RPMI7951 (cell line): ENCODE measurements at places on chromosomes 13 and 19. TPM values are rescaled to one million over a fixed set of nuclear protein-coding genes. Genes with fewer than 3 reads are reported as not detected.

GRCh38 chr13:49545661-49546060 lies 39.7 kb downstream of the RCBTB1 start:
- DNase-seq = no peak

DNA sequence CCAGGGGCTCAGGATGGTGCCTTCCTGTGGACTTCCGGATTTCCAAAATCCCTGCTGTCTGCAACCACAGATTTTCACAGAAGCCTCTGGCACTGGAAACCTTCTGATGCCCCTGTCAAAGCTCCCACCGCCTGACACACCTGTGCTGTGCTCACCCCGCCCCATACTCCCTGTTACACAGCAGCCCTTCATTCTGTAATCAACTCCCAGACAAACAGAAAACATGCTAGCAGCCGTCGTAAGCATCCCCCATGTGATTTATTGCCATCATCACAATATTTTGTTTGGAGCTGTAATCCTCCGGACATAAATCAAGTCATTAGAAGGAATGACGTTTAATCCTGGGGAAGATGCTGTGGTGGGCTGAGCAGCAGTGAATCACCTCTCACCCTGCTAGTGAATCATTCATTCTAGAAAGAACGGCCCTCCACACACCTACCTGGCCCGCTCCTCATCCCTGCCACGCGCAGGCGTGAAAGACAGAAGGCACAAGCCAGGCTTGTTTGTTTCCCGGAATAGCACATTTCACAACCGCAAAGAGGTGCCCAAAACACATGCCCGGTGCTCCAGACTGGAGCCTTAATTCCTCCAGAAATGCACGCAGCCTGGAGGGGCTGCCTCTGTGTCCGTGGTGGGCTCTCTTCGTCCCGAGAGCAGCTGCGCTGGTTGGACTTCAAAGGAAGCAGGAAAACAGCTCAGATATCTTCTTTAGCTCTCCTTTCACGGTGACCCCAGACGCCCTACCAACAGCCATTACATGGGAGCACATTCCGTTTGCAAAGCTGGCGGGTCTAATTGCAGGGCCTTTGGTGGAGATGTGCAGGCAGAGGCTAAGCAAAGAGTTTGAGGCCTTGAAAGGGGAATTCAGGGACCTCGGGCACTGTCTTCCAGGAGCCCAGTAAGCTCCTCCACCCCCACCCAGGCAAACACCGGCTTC lies 41.3 kb upstream of the KCTD15 start:
- DNase-seq = no peak

DNA sequence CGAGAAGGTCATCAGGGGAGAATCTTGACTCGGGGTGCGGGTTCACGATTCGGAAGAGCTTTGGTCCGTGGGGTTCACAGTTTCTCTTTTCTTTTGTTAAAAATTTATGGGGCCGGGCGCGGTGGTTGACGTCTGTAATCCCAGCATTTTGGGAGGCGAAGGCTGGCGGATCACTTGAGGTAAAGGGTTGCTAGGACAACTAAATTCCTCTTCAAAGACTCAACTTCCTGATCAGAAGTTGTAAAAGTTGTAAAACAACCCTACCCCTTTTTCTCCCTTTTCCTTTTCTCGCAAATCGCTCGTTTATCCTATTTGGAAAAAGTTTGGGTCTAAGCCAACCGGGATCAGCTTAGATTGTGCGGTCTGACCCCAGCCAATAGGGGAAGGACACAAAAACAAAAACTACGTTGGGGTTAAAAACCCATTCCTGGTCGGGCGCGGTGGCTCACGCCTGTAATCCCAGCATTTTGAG lies 673 bp downstream of the ZNF486 start:
- DNase-seq = peak; percentile 51

DNA sequence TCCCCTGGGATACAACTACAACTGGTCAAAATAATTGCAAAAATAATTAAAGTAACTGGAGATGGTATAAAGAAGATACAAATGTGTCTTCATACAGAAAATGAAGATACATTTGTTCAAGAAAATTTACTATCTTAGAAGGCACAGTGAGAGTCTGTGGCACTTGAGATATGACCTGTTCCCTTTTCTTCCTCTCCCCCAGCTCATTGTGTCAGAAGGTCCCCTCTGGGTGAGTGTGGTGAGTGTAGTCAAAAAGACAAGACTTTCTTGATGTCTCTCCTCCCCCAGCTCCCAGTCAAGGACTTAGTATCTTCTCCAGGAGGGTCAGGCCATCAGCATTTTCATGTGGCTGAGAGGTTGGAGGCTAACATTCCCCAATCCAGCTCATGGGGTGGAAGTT lies 51.7 kb downstream of the EDNRB start:
- no peak for DNase-seq

Gene FAM216B
- total RNA-seq = not detected in 2 replicates

Gene IL4I1
- total RNA-seq = 0.39 and 1.3 TPM in 2 replicates

Gene PRODH2
- not detected in 2 replicates for total RNA-seq

GRCh38 chr13:76635232-76636230 lies 250.7 kb downstream of the KCTD12 start:
- DNase-seq = no peak

DNA sequence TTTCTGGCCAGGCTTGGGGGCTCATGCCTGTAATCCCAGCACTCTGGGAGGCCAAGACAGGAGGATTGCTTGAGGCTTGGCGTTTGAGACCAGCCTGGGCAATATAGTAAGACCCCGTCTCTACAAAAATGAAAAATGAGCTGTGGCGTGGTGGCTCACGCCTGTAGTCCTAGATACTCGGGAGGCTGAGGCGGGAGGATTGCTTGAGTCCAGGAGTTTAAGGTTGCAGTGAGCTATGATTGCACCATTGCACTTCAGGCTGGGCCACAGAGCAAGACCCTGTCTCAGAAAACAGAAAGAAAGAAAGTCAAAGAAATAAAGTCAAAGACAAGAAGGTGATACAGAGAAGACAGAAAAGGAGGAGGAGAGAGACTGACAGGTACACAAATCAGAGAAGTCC lies 2.5 kb upstream of the CACNG6 start:
- DNase-seq = no peak

Gene RXFP2
- 1.1 and 1.2 TPM in 2 replicates for total RNA-seq

- DNase-seq = no peak
These were observed 10.6 kb upstream of the RAB20 start for GRCh38 chr13:110571896-110572777.

GRCh38 chr19:18065173-18065495 lies 21.6 kb downstream of the IL12RB1 start:
- no peak for DNase-seq

- DNase-seq = no peak
These were observed 2.1 kb upstream of the SIGLEC8 start for GRCh38 chr19:51460164-51460992.

DNA sequence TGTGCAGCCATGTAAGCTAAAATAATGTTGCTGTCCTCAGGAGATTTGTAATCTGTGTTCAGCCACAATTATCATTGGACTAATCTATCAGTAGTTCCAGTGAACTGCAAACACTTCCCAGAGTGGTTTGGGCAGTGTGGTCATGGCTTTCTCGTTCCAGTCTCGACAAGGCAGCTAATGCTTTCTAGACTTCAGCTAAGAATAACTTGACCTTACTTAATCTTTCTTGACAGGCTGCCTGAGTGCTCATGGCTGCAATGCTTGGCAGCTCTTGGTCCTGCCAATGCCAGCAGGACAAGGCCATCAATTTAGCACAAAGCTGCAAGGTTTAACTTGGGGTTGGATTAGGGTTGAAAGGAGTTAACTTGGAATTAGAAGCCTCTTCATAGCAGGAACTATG lies 32.8 kb downstream of the ATP12A start:
- no peak for DNase-seq

GRCh38 chr13:98842858-98843481 lies 90.5 kb upstream of the SLC15A1 start:
- peak; percentile 58 for DNase-seq

DNA sequence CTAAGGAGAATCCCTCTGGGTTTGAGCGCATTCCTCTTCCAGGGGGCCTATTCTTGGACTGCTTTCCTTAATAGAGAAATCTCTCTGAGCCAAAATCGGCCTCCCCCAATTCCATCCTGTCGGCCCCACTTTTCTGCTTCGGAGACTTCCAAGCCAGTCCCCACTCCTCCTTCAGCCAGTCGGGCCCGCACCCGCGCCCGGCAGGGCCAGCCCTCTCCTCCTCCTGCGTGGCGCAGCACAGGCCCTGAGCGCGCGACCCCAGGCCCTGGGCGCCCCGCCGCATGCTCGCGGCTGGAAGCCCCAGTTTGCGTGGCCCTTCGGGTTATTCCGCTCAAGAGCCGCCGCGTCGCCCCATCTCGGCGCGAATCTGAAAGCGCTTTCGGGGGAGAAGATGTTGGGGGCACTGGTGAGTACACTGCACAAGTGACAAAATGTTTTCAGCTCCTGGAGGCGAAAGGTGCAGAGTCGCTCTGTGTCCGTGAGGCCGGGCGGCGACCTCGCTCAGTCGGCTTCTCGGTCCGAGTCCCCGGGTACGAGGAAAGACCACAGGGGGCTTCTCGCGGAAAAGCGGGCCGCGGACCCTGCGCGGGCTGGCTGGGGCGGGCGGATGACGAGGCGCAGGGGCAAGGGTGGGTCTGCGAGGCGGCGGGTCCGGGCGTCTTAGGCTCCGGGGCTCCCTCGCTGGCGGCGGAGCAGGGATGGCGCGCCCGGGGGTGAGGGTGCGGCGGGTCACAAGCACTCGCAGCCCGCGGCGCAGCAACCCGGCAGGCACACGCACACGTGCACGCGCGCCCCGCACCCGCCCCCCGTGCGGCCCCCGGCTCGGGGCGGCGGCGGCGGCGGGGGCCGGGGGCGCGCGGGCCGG lies at the start of gene IL17D:
IL17D (plus strand) TSS at position 785 of the 865 bp plus-strand sequence. CDS start 303 bp downstream, outside the sequence.
- no peak for DNase-seq

- peak; percentile 36 for DNase-seq
These were observed 19.0 kb downstream of the CD177 start for GRCh38 chr19:43372462-43372861.
